A549 treated with AZD2906 at 1 μM for 4 hours (cell line): ENCODE measurements at places on chromosomes 4 and X. TPM values are rescaled to one million over a fixed set of nuclear protein-coding genes. Genes with fewer than 3 reads are reported as not detected.

RAB33A gene
- total RNA-seq = 0.07 to 0.32 TPM (median 0.18 TPM) in 5 replicates

PPEF1 gene
- 1.1 to 1.8 TPM (median 1.4 TPM) in 5 replicates for total RNA-seq

NAA15 gene
- total RNA-seq = 20.0 to 35.2 TPM (median 23.8 TPM) in 5 replicates

ALPK1 gene
- total RNA-seq = 1.9 to 2.1 TPM (median 2.0 TPM) in 5 replicates

MUC7 gene
- total RNA-seq = not detected in 5 replicates

RS1 gene
- total RNA-seq = not detected in 5 replicates
